NCI-H524 treated with DMSO at 0.1 percent for 48 hours (cell line): ENCODE measurements at places on chromosomes 2 and 18.

GRCh38 chr18:61196750-61197149, 136.5 kb upstream of the CDH20 start:
- no peak for DNase-seq

DNA sequence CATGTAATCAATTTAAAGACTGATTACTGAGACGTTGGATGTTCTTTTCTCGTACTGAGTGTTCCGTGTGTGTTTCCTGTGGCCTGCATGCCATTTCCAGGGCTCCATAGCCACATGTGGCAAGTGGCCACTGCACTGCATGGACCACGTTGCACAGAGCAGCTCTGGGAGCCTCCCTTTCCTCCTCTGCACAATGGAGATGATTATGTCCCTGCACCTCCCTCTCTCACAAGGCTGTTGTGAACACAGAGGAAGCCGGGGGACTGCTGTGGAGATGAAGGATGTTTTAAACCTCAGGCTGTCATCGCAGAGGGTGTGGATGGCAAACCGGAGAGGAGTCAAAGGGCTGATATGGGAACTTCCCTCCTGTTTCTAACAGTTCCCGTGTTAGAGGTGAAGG, 87.7 kb downstream of the TGOLN2 start:
- DNase-seq = no peak

DNA sequence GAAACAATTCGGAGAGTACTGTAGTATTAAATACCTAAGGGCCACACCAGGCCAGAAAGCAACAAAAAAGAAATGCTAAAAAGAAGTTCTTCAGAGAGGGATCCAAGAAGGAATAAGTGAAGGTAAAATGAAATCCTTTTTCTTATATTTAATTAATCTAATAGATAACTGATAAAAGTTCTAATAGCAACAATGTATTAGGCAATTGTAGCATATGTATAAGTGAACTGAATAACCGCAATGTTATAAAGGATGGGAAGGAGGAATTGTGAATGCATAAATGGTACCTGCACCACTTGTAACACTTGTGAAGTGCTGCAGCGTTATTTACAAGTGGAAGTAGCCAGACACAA, 21.8 kb downstream of the TMSB10 start:
- no peak for DNase-seq

DNA sequence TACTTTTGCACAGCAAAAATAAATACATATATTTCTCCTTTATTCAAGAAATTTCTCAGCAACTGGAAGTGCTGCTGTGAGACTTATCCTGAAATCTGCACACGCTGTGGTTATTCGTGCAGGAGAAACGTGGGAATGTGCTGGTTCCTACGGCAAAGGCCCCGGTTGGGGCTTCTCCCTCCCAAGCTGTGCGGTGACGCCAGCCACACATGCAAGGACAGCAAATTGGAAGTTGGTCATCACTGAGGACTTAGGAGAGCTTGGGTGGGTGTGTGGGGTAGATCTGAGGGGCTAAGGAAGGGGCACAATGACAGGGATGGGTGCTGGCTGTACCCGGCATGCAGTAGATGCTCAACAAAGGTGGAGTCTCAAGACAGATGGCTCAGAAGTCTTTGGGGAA, 16.5 kb upstream of the MTCL1 start:
- DNase-seq = no peak

- DNase-seq = no peak
Observed at GRCh38 chr2:199018826-199019225, 438.9 kb downstream of the SATB2 start.

GRCh38 chr18:46915800-46916550, 1.3 kb downstream of the PIAS2 start:
- DNase-seq = no peak

DNA sequence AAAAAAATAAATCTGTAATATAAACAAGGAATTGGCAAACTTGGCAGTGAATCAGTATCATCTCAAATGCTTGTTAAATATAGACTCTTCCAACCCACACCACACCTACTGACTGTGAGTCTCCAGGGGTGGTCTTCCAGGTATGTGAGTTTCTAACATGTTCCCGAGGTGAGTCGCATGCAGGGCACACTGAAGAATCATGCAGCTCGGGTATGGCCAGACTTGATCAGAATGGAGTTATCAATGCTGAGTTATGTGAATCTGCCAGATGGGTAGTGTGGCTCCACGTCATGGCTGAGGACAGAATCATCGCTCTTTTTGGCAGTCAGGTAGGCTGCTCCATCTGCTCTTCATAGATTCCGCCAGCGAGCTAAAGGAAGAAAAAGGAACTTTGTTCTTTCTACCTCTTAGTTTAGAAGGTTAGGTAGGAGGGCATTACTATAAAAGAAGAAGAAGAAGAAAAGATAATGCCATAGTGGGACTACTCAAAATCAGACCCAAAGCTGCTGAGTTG, 1279.7 kb upstream of the ZEB2 start:
- no peak for DNase-seq

GRCh38 chr2:173589604-173590275, 235.1 kb downstream of the CDCA7 start:
- DNase-seq = no peak

DNA sequence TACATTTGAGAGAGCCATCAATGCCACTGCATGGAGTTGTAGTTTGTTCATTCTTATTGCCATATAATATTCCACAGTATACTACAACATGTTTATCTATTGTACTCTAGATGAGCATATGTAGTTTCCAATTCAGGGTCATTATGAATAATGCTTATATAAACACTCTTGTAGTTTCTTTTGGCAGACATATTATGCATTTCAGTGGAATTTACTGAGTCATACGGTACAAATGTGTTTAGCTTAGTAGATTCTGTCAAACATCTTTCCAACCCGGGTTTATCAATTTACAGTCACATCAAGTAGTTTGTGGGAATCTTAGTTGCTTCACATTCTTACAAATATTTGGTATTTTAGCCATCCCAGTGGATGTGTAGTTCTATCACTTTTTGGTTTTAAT, 161.1 kb downstream of the KCNH7 start:
- DNase-seq = no peak

DNA sequence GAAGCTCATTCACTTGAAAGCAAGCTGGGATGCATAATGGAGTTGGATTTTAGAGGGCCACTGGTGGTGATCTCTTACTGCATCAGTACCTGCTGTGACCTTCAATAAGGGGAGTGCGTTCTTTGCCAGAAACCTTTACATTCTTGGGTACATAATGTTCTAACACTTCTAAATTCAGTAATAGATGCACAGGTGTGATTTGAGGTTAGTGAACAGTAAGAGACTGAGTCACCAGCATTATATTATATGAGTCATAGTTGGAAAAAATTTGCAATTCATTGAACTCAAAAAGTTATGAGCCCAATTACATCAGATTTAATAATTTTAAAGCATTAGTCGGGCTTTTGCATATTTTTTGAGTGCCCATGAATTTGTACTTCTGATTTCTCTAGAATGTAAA, 803.3 kb downstream of the ADCYAP1 start:
- DNase-seq = no peak

DNA sequence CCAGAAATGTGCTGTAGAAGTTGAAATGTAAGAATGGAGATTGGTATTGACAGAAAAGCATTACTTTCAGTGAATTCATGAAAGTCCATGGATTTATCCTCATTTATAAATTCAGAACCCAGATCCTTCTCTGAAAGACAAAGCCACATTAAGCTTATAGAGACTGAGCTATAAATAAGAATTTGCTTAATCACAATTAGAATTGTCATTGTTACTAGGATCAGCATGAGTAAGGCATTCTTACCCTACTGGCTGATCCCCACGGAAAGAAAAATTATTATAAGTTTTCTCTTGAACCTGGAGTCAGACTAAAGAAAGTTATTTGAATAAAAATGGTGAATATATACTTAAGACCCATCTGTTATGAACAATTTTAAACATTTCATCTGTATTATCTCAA, 199.2 kb upstream of the DTNA start:
- DNase-seq = no peak

GRCh38 chr2:145927131-145927950, 1407.4 kb upstream of the ZEB2 start:
- no peak for DNase-seq

GRCh38 chr2:159916511-159916910, 118.5 kb upstream of the CD302 start:
- DNase-seq = no peak

DNA sequence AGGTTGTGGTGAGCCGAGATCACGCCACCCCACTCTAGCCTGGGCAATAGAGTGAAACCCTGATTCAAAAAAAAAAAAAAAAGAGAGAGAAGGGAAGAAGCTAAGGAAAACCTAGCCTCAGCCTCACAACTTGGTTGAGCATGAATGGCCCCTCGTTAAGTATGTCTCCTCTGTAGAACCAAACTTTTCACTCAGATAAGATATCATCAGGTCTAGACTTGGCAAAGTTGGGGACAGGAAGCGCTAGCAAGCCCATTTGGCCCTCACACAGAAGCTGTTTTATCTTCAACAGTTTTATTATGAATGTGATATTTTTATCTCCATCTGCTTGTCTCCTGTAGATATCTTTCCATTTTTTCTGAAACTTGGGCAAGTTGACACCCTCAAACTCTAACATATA, 3.5 kb upstream of the ASXL2 start:
- DNase-seq = no peak

DNA sequence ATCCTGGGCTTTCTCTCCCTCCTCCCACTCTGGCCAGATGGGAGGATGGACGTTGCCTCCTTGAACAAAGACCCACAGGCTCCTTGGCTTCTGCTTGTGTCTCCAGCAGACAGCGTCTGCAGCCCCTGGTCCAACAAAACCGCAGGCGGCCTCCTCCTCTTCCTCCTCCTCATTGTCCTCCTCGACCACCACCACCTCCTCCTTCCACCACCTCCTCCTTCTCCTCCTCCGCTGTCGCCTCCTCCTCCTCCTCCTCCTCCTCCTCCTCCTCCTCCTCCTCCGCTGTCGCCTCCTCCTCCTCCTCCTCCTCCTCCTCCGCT, 45.7 kb upstream of the ALPP start:
- DNase-seq = no peak

DNA sequence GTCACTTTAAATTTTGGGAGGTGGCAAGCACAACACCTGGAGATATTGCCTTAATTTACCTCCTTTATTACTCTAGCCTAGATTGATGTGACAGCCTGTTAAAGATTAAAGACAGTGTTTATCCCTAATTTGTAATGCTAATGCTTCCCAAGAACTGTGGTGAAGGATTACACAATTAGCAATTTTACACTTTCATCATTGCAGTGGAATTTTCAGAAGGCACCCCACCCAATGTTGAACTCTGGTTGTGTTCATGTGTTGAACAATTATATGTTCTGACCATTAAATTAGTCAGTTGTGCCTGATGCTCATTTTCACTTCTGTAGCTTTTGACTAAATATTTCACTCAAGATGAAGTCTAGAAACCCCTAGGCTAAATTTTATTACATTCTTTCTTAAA, 317.1 kb upstream of the CWC22 start:
- no peak for DNase-seq

GRCh38 chr2:60880643-60881046, 729 bp upstream of the REL start:
- DNase-seq = no peak

- no peak for DNase-seq
Observed at GRCh38 chr2:8452979-8453903, 228.6 kb upstream of the ID2 start.

GRCh38 chr18:80147037-80147417, 38.0 kb downstream of the ADNP2 start:
- DNase-seq = no peak

DNA sequence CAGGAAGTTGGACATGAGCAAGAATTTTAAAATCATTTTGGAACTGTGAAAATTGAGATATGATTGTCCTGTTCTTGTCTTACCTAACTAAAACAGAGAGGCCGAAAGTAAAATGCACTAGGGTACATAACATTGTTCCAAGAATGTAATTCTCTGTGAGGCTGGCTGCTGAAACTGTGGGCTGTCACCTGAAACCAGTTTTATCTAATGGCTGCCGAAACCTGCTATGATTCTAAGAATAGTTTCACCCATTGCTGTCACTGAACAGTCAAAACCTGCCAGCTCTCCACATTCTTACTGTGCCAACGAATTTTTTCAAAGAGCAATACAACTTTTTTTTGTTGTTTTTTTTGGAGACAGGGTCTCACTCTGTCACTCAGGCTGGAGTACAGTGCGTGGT, 119.3 kb upstream of the ZSWIM2 start:
- no peak for DNase-seq

DNA sequence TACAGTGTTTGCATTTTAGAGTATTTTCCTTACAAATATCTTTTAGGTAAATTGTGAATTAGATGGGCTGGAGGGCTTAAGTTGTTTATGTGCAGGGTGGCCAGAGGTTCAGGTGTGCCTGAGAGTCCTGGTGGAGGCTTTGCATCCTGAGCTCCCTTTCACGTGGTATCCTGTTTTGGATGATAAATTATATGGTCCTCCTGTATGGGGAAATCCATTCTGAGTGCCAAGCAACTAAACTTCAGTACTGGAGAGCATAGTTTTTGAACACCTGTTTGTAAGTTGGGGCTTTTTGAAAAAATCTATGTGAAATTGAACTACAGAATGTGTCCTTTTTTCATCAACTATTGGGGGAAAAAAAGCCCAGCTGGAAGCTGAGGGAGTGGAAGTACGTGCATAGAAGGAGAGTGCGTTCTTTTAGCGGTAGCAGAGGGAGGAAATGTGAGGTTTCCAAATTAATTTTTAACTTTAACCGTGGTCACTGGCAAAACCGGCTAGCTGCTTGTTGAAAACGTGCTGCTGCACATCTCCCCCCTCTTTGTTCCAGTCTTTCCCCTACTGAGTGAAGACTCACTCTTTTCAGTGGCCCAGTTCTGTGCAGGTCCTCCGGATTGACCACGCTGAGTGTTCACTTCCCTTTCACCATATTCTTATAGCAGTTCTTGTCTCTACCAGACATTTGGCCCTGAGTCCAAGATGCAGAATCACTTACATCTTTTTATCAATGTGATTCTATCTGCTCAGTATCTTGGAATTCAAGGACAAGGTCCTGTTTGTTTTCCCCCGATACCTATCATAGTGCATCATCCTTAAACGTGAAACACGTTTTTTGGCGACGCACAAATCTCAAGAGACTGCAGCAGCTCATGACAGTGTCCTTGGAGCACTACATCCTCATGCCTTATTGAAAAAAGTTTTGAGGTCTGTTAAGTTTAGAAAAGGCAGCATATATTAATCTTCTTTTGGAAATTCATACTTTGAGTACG, 15.3 kb downstream of the CNOT11 start:
- DNase-seq = no peak

DNA sequence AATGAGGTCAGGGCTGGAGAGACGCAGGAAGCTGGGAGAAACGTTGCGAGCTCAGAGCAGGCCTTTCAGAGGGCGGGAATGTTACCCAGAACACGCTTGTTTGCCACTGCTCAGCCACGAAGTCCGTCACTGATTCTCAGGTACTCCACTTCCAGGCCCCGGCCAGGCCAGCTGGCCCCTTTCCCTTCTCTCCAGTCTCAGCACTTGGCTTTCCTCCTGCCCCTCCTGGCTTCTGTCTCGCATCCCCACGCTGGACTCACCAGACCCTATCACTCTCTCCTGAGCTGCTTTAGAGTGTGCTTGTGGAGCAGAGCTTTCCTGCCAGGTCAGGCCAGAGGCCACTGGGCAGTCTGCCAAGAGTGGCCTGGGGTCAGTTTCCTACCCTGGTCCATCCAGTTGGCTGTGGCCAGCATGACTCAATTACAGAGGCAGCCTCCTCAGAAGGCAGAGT, 151.4 kb downstream of the TWIST2 start:
- DNase-seq = no peak
